ENCODE measurements at places on chromosomes 16 and 17.

DNA sequence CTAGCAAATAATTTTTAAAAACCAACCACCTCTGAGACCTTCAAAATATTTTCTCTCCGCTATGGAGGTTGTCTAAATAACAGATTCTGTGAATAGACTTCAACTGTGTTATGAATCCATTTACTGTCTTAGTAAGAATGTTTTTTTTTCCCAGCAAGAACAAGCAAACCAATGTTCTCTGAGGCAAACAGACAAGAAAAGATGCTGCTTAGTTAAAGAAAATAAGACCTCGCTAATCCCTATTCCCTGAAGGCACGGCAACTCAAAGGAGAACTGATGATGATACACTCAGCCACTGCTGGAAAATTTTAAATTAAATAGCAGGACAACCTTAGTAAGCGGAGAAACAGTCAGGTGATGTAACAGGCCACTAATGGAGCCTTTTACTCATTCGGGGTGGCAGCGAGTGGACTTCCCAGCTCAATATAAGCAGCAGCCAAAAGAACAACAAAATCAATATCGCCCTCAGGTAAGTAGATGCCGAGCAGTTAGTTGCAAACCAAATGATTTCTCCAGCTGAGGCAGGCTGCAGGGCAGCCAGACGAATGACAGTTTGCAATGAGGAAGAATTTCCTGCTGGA, 81.8 kb downstream of the CPPED1 start:
- DNase-seq = no peak

DNA sequence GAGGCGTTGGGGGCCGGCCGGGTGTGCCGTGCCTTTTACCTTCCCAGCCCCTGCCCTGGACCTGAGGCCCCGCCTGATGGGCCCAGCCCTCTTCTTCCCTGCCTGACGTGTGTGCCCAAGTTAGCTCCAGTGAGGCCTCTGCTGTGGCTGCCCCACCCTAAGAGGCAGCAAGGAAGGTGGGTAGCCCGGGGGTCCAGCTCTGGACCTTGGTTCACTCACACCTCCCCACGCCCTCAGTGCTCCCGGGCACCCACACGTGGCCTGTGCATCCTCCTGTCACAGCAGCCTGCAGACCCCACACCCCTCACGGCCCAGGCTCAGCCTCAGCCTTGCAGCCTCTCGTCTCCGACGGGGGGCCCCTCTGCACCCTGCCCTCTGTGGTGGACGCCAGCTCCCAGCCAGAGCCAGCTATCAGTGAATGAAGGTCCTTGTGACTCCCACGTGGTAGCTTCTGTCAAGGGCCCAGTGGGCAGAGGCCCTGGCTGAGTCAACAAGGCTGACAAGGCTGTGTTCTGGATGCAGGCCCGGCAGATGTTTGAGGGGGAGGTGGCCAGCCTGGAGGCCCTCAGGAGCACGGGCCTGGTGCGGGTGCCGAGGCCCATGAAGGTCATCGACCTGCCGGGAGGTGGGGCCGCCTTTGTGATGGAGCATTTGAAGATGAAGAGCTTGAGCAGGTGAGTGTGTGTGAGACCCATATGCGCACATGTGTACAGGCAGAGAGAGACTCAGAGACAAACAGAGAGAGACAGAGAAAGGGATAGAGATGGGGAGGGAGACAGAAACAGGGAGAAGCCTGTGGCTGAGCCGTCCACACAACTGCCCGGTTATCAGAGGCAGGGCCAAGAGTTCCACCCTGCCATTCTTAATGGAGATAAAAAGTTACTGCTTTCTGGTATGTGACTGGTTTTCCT, 2.8 kb downstream of the FN3K start:
- DNase-seq = no peak

- no peak for DNase-seq
Measured at GRCh38 chr16:58475091-58475619, 24.8 kb upstream of the NDRG4 start.

GRCh38 chr17:4407851-4408250, 25.9 kb upstream of the SPNS3 start:
- no peak for DNase-seq

- DNase-seq = peak; percentile 32
Measured at GRCh38 chr16:20844588-20844987, 38.3 kb downstream of the REXO5 start.

DNA sequence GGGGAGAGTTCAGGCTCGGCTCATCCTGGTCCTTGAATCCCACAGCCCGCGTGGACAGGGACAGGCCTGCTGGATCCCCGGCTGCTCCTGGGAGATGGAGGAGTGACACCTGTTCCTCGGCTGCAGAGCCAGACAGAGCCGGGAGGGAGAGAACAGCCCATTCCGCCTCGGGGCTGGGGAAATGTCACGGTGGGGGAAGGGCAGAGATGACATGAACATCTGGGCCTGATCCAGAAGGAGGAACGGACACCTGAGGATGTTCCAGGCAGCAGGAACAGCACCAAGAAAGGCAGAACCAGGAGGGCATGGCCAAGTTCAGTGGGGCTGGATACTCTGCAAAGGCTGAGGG, 2.1 kb downstream of the ZNF764 start:
- DNase-seq = no peak

DNA sequence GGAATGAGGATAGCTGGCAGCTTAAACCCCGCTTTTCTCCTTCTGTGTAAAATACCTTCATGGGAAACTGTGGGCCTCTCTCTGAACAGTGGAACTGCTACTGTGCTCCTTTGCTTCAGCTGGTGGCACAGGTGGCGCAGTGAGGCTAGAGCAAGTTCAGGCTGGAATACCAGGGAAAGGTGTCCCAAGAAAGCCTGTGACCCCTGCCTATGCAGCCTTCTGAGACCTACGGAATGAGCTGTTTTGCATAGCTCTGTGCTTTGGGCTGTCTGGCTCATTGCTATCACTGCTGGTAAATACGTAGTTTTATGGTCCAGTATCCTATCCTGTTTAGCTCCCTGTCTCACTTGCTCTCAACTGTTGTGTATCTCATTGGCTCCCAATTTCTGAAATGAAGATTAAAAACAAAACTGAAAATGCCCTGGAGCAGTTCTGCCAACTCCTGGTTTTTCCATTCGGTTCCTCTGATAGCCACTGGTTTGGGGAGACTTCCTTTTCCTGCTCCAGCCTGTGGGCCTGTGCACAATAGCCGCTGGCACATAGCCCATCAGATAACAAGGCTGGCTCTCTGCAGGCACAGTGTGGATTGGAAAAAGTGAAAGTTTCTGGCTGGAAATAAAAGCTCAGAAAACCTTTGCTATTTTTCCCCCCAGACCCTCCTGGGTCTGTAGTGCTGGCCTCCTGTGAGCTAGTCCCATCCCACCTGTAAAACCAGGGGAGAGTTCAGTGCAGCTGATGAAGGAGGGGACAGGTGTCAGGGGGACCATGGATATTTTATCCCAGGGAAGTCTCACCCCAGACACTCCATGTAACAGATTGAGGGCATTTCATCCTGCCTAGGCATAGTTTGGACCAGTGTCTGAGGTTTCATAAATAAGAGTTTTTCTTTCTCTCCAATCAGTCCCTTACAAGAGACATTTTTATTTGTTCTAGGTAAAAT, 24.0 kb downstream of the LIMD2 start:
- DNase-seq = no peak

DNA sequence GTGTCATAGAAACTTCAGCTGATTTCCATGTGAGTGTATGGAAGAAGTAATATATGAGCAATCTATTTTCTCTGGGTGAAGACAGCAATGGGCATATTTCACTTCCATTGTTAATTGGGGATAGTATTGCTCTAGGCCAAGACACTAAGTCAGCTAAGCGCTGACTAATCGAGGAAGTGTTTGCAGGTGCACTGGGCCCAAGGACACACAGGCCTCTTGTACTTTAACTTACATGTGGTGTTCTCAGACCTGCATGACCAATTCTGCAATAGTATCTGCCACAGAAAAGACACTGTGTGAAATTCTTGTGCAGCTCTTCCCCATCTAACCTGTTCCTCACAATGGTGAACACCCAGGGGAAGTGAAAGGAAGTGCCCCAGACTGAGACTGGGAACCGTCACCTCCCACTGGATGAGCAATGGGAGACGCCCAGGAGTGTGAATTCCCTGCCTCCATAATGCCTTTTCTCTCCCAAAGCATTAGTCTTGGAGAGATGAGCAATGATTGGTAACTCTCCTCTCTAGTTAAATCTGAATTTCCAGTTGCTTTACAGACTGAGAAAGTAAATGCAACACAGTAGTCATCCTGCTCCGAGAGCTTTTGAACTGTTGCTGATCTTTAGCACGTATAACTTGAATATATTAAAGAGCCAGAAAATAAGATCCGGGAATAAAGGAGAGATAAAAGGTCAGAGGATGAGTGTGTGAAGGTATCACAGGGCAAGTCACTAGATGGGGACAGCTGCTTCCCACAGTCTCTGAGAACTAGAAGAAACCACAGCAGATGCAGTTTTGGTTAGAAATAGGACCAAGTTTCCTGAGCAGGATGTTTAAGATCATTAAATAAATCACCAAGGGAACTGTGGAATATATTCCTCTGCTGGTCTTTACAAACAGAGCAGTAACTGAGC, 82.6 kb downstream of the CDK5R1 start:
- peak; percentile 16 for DNase-seq
